GM23338 (cell line): ENCODE measurements at places on chromosomes 5 and 9.

- no peak for DNase-seq
Measured at GRCh38 chr5:90399251-90399650, 10.3 kb downstream of the CETN3 start.

GRCh38 chr5:40560474-40561110, 119.1 kb upstream of the PTGER4 start:
- no peak for DNase-seq

DNA sequence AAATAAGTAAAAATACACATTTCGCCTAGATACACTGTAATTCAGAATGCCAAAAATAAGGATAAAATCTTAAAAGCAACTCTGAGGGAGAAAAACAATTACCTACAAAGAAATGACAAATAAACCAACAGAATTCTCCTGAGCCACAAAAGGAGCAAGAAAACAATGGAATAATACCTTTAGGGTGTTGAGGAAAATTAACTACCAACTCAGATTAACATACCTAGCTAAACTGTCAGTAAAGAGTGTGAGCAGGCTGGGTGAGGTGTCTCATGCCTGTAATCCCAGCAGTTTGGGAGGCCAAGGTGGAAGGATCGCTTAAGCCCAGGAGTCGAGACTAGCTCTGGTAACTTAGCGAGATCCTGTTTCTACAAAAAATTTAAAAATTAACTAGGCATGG, 81.5 kb downstream of the C9orf50 start:
- DNase-seq: no peak

GRCh38 chr5:21613971-21614488, 1239.1 kb downstream of the CDH12 start:
- peak; percentile 89 for DNase-seq

- DNase-seq: peak; percentile 94
Measured at GRCh38 chr5:51225789-51226742, 157.2 kb upstream of the ISL1 start.

DNA sequence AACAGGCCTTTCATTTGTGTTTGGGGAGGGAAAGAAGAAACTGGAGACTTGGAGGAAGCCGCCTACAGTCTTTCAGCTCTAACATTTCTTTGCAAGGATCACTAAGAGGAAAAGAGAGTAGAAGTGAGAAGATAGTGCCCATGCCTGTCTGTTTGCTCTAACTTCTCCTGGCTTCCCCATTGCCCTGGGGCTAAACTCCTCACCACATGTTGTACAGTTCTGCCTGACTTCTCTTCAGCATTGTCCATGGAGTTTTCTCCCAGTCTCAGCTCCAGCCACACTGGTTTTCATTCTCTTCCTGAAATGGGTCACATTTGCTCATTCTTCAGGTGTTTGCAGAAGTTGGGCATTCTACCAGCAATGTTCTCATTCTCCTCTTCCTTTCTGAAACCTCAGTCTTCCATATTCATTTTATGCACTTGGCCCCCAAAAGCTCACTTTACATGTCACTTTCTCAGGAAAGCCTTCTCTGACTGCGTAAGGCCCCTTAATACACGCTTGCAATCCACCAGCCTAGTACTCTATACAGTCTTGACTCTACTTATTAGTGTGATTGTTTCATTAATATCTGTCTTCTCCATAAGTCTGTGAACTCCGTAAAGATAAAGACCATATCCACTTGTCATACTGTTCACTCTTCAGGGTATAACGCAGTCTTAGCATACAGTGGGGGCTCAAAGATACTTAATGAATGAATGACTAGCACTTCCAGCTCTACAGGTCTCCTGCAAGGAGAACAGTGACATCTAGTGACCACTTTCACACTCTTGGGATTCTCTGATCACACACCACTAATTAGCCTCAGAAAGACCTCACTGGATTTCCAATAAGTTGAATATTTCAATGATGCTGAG, 40.2 kb upstream of the TRIM32 start:
- DNase-seq: peak; percentile 67

- no peak for DNase-seq
Measured at GRCh38 chr9:104895572-104895971, 32.4 kb downstream of the ABCA1 start.

DNA sequence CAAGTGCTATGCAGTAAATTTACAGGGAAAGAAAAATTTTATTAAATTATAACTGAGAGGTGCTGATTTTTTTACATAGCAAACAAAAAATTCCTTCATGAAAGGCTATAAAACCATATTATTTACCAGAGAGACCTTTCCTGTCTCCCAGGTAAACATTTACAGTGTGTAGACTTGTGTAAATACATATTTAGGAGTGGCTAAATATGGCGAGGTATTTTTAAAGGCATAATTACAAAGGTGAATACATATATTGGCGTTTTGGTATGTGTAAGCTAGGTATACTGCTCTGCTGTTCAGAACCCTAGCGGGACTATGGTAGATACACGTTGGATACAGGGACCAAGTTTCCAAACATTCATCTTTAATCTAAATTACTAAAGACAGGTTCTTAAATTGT, 170.6 kb upstream of the MEF2C start:
- DNase-seq: no peak

GRCh38 chr5:159864885-159865691, 51.2 kb upstream of the ADRA1B start:
- no peak for DNase-seq

- peak; percentile 92 for DNase-seq
Measured at GRCh38 chr5:136382071-136382470, 16.7 kb upstream of the TRPC7 start.

DNA sequence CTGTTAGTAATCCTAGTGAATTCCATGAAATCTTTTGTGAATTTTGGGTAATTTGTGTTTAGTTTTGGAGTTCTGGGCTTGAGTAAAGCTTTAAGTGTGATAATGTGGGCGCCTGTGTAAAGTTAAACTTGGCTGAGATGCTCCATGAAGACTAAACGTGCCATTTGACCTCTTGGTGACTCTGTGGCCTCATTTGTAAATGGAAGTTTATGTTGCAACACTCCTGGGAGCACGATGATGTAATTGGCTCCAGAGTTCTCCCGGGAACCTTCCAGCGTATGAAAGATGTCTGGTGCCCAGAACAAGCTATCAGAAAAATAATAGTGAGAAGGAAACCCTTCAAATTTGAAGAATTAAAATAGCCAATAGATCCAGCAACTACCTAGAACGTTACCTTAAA, 981.2 kb downstream of the TLE4 start:
- DNase-seq: peak; percentile 1

DNA sequence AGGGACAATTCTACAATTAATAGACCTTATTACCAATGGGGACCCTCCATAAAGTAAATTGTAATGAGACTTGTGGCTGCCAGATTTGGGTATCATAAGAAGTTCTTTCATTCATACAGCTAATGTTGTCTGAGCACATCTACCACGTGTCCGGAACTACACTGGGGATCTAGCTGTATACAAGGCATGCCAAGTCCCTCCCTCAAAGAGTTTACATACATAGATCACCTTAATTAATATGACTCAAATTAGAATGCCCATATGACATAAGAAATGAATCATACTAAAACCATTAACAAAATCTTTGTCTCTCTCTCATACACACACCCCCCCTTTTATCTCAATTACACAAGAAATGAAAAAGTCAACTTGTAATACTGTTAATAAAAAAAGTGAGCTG, 18.0 kb upstream of the NR4A3 start:
- DNase-seq: no peak

GRCh38 chr9:99004115-99004514, 60.4 kb downstream of the COL15A1 start:
- no peak for DNase-seq

GRCh38 chr9:37221489-37222106, 101.2 kb downstream of the ZCCHC7 start:
- DNase-seq: no peak

DNA sequence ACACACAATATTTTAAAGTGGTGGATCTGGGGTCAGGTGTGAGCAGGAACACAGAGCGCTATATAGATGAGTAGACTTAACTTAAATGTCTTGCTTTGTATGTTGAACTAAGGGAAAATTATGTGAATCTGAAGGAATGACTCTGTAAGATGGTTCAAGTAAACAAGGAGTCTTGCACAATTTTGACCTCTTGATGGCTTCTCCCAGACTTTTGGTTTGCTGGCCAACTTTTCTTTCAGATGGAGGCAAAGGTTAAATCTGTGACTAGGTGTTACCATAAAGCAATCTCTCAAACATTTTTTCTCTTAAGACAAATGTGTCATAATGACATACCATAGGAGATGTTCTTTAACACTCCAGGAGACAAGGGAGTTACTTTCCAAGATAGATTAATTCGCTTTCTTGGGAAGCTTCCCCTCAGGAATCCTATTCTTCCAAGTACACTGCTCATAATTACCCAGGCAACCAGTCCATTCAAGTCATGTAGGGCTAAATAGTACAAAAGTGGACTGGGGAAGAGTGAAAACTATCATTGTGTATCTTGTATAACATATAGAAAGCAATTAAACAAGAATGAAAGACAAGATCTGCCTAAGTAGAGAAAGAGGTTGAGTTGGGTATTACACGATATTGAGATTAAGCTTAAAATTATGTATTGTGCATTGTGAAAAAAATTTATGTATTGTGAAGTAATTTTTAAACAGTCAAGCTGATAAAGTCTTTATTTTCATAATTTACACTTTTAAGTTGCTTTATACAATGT, 60.3 kb upstream of the SLC27A6 start:
- no peak for DNase-seq

DNA sequence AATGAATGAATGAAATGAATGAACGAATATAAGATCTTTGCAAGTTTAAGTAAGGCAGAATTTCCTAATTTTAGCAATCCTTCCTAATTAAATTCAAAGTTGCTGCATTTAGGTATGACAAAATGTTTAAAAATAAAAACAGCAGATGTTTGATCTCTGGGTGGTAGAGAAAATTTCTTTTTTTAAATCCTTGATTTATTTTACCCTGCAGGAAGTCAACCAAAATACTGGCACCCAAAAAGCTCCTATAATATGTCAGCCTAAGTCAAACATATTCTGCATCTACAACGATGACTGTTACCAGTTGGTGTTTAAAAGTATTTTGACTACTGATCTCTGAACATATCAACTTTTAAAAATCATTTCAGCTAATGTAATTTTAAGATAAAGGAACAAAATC, 58.4 kb downstream of the TTC39B start:
- no peak for DNase-seq

GRCh38 chr9:33244137-33244784, 4.3 kb downstream of the SPINK4 start:
- DNase-seq: no peak

DNA sequence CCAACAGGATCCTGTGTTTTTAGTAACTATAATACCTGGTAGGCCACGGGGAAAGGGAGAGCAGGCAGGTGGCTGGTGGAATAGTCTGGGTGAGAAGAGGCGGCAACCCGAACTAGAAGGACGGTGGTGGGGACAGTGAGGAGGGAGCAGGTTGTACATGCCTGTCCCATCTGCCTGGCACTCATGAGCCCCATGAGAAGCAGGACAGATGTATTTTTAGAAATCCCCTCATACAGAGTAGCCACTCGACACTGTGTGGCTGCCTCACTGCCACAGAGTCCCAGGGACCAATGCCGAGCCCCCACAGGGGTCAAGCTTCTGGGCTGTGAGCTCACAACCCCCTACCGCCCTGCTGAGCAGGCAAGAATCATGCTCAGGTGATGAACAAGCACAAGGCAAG, 136.6 kb downstream of the SEC61B start:
- no peak for DNase-seq

GRCh38 chr5:9401786-9402472, 143.9 kb downstream of the SEMA5A start:
- no peak for DNase-seq

DNA sequence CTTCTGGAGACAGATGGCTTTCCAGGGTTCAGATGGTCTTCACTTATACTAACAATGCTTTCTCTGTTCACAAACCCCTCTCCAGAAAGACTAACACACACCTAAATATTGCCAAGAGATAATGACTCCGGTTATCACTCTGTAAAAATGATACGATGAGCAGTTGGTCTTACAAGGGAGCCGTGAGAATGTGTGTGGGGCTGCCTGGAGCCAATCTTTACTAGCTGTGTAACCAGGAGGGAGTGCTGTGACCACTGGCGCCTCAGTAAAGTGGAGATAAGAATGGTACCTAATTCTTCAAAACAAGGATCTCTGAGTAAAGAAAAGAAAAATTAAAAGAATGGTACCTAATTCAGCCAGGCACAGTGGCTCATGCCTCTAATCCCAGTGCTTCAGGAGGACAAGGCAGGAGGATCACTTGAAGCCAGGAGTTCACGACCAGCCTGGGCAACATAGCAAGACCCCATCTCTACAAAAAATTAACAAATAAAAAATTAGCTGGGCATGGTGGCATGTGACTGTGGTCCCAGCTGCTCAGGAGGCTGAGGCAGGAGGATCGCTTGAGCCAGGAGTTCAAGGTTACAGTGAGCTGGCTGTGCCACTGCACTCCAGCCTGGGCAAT, 39.9 kb upstream of the IL17B start:
- DNase-seq: no peak
